ENCODE measurements at places on chromosomes 13 and 19. TPM values are rescaled to one million over a fixed set of nuclear protein-coding genes. Genes with fewer than 3 reads are reported as not detected.
A peak's percentile ranks its signal among the peaks of the same experiment; 100 is the strongest.

GRCh38 chr13:94192431-94192975 is 287.0 kb downstream of the DCT start:
- peak; percentile 50 for DNase-seq
- H3K4me1 ChIP-seq = peaks cover 17% of the 10 kb centered on the region
- no peaks in the 10 kb centered on the region for H3K27me3 ChIP-seq
- H3K4me3 ChIP-seq = no peak overlapping the region

DNA sequence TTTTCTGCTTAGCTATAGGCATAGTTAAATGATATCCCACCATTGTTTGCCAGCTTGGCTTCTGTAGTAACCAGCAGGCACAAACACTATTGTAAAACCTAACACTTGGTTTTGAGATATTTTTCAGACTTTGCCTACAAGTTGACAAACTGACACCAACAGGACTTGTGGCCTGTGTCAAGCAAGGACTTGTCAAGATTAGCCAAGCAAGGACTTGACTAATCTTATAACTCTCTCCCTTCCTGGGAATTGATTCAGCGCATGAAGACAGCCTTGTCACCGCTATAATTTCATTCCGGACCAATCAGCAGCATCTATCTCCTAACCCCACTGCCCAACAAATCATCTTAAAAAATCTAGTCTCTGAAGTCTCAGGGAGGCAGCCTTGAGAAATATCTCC is 72.7 kb upstream of the SLITRK1 start:
- no peak for DNase-seq
- H3K27me3 ChIP-seq = no peaks in the 10 kb centered on the region
- no peak overlapping the region for H3K27ac ChIP-seq
- no peaks in the 10 kb centered on the region for H3K4me1 ChIP-seq
- H3K36me3 ChIP-seq = no peaks in the 10 kb centered on the region
- no peak overlapping the region for H3K4me3 ChIP-seq

DNA sequence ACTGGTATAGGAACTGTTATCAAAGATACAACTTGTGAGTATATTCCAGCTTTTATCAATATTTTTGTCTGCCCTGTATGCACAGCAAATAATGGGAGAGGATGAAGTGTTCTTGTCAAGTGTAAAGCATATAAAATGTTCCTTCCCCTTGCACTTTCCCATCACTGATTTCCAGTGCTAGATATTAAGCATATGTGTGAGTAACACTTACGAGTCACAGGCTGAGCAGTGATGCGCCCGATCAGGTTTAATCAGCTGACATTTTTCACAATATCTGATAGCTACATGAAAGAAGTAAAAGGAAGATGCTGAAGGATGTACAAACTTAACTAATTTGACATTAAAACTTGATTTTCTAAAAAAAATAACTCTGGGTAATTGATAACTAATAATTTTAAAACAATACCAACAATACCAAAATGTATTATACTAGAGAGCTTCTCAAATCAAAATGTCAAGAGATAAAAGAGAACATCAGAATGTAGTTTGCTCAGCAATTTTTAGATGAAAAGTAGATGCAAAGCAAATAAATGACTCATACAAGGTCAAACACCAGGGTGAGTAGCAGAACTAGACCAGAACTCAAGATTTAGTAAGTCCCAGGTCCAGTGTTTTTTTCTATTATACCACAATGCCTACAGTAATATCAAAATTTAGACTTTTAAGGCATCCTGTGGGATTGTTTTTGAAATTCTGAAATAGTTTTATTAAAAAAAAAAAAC is 56.4 kb downstream of the ZDHHC20 start:
- H3K27ac ChIP-seq = no peak overlapping the region
- no peak for DNase-seq
- H3K36me3 ChIP-seq = peaks cover 3% of the 10 kb centered on the region
- H3K27me3 ChIP-seq = no peaks in the 10 kb centered on the region
- H3K4me3 ChIP-seq = no peak overlapping the region
- no peaks in the 10 kb centered on the region for H3K4me1 ChIP-seq

DNA sequence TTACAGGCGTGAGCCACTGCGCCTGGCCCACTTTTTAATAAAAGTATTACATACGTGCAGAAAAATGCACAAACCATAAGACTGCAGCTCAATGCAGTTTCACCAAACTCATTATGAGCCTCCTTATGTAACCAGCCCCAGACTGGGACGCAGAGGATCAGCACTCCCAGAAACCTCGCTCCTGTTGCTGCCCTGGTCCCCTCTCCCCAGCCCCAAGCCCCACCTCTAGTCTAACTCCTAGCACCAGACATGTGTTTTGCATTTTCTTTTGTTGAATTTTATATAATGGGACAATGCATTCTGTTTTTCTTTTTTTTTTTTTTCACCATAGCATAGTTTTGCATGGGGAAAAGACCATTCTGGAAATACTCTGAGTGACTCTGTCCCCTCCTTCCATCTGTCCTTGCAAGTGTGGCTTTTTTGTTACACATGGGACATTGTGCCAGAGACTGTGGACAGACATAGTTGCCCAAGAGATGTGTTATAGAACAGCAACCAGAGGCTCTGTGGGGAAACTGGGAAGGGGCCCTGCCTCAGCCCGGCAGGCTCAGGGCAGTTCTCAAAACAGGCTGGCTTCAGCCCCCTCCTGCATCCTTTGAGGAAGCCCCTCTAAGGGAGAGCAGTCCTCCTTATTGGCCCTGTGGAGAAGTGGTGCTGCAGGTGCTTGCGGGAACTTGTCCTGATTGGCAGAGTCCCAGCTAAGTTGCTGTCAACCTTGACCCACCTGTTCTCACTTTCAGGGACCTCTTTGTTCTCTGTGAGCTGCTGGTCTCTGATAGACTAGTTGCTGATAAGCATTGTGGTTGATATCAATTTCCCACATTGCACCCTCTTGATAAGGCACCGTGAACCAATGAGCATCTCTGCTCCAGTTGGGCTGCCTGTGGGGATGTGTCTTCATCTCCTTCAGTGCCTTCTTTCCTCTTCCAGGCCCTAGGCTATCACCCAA is 13.8 kb upstream of the OLFM4 start:
- H3K27me3 ChIP-seq = no peaks in the 10 kb centered on the region
- no peaks in the 10 kb centered on the region for H3K36me3 ChIP-seq
- H3K27ac ChIP-seq = no peak overlapping the region
- no peak for DNase-seq
- H3K4me3 ChIP-seq = no peak overlapping the region
- H3K4me1 ChIP-seq = peaks cover 2% of the 10 kb centered on the region

DNA sequence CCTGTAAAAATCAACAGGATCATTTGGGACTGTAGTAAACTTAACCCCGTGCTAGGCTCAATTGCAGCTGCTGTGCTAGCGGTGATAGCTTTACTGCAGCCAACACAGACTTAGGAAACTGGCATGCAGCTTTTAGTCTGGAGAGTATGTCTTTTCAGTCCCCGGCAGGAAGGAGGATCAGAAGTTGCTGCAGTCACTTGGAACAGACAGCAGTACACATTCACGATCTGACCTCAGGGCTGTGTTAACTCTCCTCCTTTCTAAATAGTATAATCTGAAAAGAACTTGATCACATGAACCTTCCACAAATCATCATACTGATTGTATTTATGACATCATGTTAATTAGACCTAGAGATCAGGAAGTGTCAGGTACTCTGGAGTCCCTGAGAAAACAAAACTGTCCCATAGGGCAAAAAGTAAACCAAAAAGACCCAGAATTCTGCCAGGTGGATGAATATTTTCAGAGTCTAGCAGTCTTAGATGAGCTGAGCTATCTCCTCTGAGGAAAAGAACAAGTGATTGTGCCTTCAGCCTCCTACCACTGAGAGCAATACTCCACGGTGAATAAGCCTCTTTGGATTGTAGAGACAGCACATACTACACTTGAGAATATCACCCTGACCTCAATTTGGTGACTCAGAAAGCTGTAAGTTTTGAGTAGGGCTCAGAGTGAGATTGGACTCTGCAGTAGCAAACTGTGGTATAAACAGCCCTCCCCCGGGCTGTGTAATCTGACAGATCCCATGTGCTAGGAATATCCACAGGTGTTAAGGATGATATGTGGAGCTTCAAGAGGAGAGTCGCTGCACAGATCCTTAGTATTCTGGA is 181.0 kb upstream of the GPR12 start:
- H3K4me3 ChIP-seq = no peak overlapping the region
- no peaks in the 10 kb centered on the region for H3K36me3 ChIP-seq
- H3K27ac ChIP-seq = no peak overlapping the region
- H3K27me3 ChIP-seq = peaks cover 8% of the 10 kb centered on the region
- DNase-seq = no peak
- H3K4me1 ChIP-seq = peaks cover 2% of the 10 kb centered on the region

GRCh38 chr19:6707658-6708018 is 12.8 kb downstream of the C3 start:
- peaks cover 8% of the 10 kb centered on the region for H3K4me1 ChIP-seq
- H3K36me3 ChIP-seq = peaks cover 3% of the 10 kb centered on the region
- H3K4me3 ChIP-seq = no peak overlapping the region
- DNase-seq = no peak

- no peak overlapping the region for H3K4me3 ChIP-seq
- H3K27me3 ChIP-seq = peaks cover 4% of the 10 kb centered on the region
- no peaks in the 10 kb centered on the region for H3K36me3 ChIP-seq
- no peaks in the 10 kb centered on the region for H3K4me1 ChIP-seq
- H3K27ac ChIP-seq = no peak overlapping the region
Measured at GRCh38 chr13:24661713-24662112, 18.5 kb upstream of the ATP12A start.

DNA sequence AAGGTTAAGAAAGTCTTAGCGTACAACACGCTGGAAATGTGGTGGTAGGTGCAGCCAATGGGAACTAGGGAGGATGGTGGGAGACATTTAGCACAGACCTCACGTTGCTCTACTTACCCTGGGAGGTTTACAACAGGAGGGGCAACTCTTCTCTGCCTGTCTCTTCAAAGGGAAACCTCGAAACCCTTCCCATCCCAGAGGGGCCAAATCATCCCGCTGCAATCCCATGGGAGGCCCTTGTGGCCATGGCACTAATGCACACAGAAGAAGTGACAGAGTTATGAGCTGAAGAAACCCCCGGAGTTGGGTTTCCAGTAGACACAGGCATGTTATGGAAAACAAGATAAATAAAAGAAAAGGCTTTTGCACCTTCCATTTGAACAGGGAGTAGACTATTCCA is 35.6 kb downstream of the SHISA2 start:
- H3K27me3 ChIP-seq = no peaks in the 10 kb centered on the region
- H3K36me3 ChIP-seq = no peaks in the 10 kb centered on the region
- no peak overlapping the region for H3K4me3 ChIP-seq
- DNase-seq = no peak
- peaks cover 6% of the 10 kb centered on the region for H3K4me1 ChIP-seq

GRCh38 chr19:17775245-17775927 is 19.6 kb upstream of the B3GNT3 start:
- peaks cover 6% of the 10 kb centered on the region for H3K36me3 ChIP-seq
- H3K4me1 ChIP-seq = peaks cover 2% of the 10 kb centered on the region
- peak; percentile 71 for DNase-seq
- no peak overlapping the region for H3K4me3 ChIP-seq

- peaks cover 26% of the 10 kb centered on the region for H3K4me1 ChIP-seq
- peak; percentile 29 for DNase-seq
- no peak overlapping the region for H3K4me3 ChIP-seq
- H3K36me3 ChIP-seq = no peaks in the 10 kb centered on the region
- H3K27ac ChIP-seq = no peak overlapping the region
Measured at GRCh38 chr13:112894673-112895481, 74.1 kb upstream of the MCF2L start.

GRCh38 chr13:110407531-110407930 is 100.4 kb downstream of the COL4A2 start:
- no peak overlapping the region for H3K27ac ChIP-seq
- H3K4me3 ChIP-seq = no peak overlapping the region
- peaks cover 28% of the 10 kb centered on the region for H3K4me1 ChIP-seq

DNA sequence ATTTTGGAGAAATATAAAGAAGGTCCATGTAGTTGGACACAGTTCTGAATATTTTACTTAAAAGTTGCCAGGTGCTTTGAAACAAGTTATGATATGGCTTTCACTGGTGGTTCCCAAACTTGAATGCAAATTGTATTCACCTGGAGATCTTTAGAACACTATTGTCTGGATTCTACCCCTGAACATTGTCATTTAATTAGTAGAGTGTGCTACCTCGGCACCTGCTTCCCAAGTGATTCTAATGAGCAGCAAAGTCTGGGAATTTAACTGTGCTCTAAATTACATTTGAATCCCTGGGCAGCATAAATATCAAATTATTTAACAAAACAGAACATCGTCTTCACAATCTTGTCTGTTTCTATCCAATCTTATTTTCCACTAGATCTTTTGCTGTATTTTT is 2483.3 kb downstream of the PCDH9 start:
- peaks cover 3% of the 10 kb centered on the region for H3K27me3 ChIP-seq
- no peak overlapping the region for H3K4me3 ChIP-seq
- no peak overlapping the region for H3K27ac ChIP-seq

Gene KCNC3
- total RNA-seq = 10.6 TPM

Gene POU2F2
- 53.4 TPM for total RNA-seq

Gene KIR2DL1
- not detected for total RNA-seq
